Activated CD4-positive, alpha-beta T cell treated with anti-CD3 and anti-CD28 coated beads, Interleukin-2, amount 50 U/mL, for 48 hours (primary cell): ENCODE measurements at places on chromosomes 1 and 21.

DNA sequence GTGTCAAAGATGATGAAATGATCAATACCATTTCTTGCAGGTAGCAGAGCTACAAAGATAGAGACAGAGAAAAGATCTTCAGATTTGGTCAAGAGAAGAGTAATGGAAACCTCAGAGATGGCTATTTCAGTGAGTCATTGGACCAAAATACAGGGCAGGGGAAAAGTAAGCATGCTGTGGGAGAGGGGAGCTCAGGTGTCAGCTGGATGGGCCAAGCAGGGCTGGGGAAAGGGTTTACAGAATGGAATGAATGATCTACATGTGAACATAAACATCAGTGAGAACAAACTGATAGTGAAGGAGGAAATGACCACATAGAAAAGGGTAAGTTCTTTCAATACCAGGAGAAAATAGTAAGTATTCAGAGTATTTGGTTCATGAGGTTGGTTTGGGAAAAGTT, 61.4 kb upstream of the CNN3 start:
- no peak for DNase-seq

DNA sequence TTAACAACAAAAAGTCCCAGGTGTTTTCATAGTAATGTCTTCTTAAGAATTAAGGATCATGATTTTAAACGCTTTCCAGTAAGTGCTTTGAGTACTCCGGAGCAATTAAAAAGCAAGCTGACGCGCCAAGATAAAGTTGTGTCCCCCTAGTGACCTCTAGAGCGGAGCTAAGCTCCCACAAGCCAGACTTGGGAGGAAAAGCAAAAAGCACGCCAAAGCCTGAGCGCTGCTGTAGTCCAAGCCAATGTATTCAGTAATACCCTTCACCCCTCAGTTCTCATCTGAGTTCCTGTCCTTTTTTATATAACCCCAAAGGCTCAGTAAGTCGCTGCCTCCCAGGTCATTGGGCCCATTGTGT, 3.5 kb upstream of the SLC44A5 start:
- no peak for DNase-seq

GRCh38 chr1:198352975-198353695, 187.3 kb downstream of the ATP6V1G3 start:
- no peak for DNase-seq

GRCh38 chr1:119007670-119008482, 19.7 kb upstream of the TBX15 start:
- no peak for DNase-seq

DNA sequence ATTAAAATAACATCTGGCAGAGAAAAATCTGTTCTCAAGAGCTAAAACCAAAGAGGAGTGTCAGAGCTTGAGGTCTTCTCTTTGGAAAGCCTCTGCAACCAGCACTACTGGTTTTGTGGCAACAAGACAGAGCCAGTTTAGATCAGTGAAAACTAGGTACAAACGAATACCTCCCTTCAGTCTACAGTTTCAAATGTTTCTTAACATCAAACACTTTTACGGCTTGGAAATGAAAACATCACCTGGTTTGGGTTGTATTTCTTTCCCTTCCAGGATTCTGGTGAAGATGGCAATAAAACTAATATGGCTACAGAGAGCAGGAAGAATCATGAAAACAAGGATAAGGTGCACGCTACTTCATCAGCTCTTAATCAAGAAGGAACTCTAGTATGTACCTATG, 339.4 kb upstream of the ESRRG start:
- no peak for DNase-seq

- no peak for DNase-seq
Measured at GRCh38 chr1:228351850-228352249, 54.8 kb downstream of the TRIM11 start.

DNA sequence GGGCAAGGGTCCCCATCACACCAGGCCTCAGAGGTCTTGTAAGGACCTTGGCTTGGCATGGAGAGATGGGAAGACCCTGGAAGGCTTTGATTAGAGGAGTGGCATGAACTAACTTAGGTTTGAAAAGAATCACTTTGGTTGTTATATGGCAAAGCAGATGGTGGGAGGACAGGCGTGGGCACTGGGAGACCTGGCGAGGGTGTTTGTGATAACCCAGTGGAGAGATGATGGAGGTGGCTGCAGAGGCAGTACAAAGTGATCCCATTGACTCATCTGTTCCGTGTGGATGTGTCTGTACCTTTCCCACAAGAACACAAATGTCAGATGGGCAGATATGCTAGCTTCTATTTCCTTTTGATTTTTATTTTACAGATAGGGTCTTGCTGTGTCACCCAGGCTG, 168.3 kb downstream of the SLC35F3 start:
- no peak for DNase-seq

GRCh38 chr1:223421676-223422075, 28.5 kb downstream of the CCDC185 start:
- DNase-seq, result no peak

DNA sequence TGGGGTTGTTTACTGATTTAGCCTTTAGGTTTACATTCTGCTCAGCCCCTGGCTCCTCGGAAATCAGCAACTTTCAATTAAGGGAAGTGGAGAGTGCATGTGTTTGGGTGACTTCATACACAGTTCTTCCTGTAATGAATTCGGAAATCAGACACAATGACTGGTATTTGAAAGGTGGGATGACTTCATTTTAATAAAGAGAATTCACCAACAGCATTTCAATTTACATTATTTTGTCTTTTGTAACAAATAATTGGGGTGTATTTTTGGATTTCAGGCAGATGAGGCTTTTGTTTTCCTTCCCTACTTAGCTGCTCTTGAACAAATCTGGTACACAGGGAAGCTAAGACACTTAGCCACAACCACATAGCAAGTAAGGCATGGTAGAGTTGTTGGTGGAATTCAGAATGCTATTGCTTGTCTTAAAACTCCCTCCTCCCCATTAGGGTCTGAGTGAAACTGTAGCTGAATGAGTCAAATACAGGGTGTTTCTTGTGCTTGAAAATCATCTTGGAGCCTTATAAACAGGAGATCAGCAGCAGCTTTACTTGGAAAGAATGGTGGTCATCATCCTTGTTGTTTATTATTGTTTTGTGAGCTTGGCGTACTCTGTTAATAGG, 917 bp downstream of the STX12 start:
- DNase-seq, result no peak

- DNase-seq, result no peak
Measured at GRCh38 chr21:38133240-38133639, 123.6 kb upstream of the KCNJ15 start.
